ENCODE measurements at places on chromosomes 11 and 22. TPM values are rescaled to one million over a fixed set of nuclear protein-coding genes. Genes with fewer than 3 reads are reported as not detected.

- no peak for DNase-seq
Observed at GRCh38 chr11:35065566-35065965, 73.4 kb upstream of the CD44 start.

GRCh38 chr11:76380159-76380976 lies 564 bp downstream of the THAP12 start:
- peak; percentile 91 for DNase-seq

DNA sequence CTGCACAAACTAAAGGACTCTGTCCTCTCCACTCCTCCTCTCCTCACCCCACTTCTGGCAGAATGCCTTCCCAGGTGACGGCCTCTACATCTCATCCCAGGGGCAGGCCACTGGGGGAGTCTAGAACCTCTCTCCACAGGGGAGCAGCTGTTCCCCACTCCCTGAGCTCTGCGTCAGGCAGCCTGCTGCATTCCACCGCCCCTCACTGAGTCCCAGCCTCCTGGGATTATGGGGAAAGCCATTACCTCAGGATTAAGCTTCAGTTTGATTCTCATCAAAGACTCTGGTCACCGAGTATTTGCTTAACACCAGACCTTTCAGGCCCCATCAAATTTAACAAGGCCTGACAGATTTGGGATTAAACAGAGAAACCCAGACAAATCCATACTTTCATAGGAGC lies 405.9 kb downstream of the NXPE2 start:
- no peak for DNase-seq

GRCh38 chr11:115389790-115390189 lies 114.4 kb downstream of the CADM1 start:
- DNase-seq: no peak

MPEG1 gene
- 71.5 TPM for total RNA-seq
